Kidney tubule cell (primary cell): ENCODE measurements at places on chromosomes 7 and 10.

DNA sequence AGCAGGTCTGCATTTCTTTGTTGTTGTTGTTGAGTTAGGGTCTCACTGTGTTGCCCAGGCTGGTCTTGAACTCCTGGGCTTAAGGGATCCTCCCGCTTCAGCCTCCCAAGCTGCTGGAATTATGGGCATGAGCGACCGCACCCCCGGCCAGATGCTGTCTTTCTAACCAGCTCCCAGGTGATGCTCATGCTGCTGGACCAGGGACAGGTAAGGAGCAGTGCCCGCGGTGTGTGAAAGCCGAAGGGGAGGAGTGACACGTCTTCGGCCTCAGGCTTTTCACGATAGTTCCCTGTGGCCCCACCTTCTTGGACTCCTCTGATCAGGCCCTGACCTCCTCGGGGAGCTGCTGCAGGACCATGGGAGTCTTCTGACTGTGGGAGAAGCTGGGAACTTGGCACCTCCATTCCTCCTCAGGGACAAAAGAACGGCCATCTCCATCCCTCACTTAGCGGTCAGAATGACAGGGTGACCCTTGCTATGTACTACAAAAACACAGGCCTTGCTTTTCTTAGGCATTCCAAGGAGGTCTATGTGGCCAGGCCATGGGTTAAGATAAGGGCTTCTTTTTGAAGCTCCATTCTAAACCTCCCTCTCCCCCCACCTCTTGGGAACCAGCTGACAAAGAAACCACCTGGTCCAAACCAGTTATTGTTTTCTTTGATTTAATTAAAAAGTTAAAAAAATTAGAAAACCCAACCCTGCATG, 5.5 kb downstream of the SFRP5 start:
- no peak for DNase-seq

- no peak for DNase-seq
Measured at GRCh38 chr10:98400482-98400881, 14.5 kb downstream of the PYROXD2 start.

GRCh38 chr10:117492504-117492903, 50.0 kb upstream of the EMX2 start:
- no peak for DNase-seq

DNA sequence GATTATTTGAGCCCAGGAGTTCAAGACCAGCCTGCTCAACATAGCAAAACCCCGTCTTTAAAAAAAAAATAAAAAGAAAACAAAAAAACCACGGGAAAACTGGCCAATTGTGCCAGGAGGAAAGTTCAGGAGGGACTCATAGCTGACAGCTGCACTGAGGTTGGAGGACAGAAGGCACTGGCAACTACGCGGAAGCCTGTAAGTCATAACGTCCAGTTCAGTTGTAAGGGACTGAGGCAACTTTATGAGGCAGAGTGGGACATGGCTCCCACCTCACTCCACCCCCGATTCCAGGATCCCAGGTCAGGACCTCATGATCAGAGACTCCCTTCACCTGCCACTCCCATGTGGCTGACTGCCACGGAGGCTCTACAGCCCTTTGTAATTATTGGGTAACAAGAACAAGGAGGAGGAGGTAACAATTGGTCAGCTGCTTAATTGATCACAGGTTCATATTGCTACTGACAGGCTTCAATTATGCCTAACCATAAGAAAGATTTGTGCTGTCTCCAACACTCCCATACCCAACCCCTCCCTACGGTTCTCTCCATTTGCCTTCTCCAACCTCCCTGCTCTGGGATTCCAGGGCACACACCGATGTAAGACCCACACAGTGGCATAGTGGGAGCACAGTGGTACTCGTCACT, 1.9 kb upstream of the CCL24 start:
- no peak for DNase-seq
